ENCODE measurements at places on chromosomes 7 and 10. TPM values are rescaled to one million over a fixed set of nuclear protein-coding genes. Genes with fewer than 3 reads are reported as not detected.

DNA sequence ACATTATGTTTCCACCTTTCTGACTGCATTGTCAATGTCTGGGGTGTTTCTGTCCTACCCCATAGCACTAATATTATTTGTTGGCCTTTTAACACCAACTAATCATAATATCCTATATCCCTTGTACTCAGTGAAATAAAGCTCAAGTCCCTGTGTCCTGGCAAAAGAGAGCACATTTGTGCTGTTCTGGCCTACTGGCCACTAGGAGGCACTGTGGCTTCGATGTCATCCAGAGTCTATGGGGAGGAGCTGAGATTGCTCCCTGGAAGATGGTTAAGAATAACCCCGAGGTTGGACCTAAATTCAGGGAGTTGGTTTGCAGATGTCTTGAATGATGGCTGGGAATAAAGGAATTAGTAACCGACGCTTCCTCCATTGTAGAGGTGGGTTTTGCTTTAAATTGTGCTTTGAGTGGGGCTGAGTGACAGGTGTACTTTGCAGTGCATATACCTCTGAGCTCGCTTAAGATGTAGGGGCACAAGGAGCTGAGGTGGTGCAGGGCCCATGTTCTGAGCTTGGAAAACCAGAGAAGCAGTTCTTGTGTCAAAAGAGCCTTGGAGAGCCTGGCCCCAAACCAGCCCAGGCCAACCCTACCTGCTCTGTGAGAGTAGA is 191.2 kb upstream of the PRSS1 start:
- no peak for DNase-seq

DNA sequence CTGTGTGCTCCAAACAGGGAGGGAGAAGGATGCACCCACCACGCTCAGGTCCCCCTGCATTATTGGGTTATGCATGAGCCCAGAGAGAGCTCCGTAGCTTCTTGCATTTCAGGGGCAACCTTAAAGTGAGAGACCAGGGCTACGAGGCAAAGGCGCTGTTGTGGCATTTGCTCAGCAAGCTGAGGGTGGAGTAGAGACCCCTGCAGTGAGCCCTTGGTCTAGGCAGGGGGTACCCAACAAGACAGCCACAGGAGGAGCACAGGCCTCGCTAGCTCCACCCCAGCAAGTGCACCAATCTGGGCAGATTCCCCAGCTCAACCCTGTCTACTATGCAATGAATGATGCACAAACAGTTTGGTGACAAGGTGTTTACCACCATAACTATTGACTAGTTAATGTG is 198.4 kb downstream of the CALN1 start:
- DNase-seq: no peak

GRCh38 chr10:19944911-19945663 is 128.9 kb downstream of the PLXDC2 start:
- DNase-seq: no peak

DNA sequence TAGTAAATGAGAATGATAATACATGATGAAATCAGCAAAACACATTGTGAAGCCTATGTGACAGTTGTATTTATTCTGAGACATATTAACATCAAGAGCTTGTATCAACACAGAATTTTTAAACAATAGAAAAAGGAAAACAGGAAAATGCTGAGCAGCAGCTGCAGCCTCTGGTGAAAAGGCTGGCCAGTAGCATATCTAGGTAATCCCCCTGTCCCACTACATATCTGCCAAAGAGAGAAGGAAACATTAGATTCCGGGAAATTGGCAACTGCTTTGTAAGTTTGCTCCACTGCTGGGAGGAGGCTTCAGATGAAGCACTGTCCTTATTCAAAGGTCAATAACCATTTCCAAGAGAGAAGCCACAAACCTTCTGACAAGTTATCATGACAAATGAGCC is 89.4 kb downstream of the RALA start:
- no peak for DNase-seq

DNA sequence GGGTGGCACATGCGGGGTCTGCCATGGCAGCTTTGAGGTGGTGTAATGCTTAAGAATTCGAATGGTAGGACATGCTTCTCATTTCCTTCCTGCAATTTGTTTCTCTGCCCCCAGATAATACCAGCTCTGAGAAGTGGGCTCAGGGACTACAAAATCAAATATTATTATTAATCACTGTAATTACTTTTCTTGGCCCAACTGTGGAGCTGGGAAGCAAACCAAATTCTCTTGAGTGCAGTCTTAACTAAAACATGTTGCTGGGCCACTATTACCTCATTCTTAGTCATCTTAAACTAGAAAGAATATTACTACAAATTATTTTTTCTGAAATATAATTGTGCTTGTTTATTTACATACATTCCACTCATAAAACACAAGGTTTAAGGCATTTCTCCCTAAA is 566.7 kb upstream of the NRP1 start:
- DNase-seq: no peak

- no peak for DNase-seq
Observed at GRCh38 chr10:91046869-91047268, 126.0 kb upstream of the ANKRD1 start.

DNA sequence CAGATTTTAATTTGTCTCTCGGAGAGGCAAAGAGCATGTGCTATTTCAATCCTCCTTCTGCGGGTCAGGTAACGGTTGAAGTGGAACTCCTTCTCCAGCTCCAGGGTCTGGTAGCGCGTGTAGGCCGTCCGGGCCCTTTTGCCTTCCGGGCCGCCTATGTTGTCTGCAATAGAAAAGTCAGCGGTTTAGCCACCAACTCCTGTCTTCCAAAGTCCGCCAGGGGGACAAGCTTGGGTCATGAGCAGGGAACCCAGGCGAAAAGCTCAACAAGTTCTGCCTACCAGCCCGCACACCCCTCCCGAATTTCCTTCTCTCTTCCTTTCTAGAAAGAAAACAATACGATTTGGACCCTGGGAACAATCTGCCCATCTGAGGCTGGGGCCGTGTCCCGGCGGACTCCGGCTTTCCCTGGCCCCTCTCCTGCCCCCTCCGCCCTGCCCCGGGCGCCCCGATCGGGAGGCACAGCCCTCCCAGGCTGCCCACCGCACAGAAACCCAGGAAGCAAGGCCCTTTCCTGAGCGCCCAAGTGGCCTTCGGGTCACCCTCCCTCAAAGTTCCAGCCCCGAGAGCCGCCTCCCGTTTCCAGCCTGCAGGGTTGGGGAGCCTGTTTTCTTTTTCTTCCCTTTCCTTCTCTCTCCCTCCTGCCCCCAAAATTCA is 1.4 kb downstream of the HOXA5 start:
- DNase-seq: peak; percentile 74

DNA sequence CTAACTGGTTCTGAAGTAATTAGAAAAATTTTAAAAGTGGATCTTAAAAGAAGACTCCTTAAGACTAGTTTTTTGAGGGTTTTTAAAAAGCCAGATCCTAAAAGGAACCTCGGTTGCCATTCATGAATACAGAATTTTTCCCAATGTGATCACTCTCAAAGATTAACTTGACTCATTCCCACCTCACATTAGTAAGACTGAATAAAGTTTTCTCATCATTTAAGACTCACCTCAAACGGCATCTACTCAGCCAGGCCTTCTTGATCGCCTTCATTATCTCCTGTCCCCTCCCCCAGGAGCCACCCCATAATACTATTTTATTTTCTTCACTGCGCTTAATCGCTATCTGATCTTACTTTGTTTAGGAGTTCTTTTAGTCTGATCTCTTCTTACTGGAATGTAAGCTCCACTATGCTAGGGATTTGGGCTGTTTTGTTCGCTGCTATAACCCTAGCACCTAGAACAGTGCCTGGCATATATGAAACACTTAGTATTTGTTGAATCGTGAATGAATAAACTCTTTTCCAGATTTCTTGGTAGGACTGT is 55.9 kb upstream of the PCGF5 start:
- no peak for DNase-seq

DNA sequence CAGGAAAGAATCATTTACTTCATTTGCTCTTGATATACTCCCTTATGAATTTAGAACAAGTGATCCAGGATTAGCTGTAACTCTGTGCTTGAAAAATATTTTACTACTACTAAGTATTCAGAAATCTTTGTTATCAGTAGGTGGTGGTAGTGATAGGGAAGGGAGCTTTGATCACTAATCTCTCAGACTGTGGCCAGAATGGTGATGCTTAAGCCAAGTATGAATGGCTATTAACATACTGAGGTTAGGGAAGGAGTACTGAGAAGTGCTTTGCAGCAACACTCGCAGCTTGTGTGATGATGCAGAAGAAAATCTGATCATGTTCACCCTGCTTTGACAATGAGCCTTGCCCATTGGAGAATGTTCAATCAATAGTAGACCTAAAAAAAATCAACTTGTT is 29.3 kb downstream of the AP3M1 start:
- DNase-seq: no peak

DNA sequence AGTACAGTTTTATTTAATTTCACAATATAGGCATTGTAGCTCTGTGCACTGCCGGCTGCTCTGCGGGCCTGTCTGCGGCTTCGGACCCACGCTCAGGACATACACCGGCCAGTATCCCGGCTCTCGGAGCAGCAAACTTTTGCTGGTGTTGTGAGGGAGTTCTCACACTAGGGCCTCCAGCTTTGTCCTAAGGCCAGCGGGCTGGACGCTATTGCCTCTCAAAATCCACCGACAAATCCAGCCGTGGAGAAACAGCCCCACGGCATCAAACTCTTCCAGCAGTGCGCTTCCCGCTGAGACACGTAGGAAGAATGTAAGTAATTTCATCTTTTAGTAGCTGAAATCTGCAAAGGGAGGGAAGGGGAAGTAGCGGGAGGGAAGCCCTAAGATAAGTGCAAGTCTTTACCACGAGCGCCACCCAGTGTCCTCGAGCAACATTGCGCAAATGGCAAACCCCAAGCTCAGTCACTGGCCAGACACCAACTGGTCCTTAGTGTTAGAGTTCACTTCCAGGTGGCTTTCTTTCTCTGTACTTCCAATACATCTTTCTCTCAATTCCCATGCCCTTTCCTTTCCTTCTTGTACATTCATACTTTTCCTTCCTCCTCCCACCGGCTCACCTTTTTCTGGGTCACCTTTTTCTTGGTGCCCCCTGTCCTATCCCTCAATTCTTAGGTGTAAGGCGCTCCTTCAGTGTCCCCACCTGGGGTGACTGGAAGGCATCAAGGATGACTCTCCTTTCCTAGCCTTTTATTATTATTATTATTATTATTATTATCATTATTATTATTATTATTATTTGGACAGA is 3.0 kb upstream of the DLX5 start:
- no peak for DNase-seq

DNA sequence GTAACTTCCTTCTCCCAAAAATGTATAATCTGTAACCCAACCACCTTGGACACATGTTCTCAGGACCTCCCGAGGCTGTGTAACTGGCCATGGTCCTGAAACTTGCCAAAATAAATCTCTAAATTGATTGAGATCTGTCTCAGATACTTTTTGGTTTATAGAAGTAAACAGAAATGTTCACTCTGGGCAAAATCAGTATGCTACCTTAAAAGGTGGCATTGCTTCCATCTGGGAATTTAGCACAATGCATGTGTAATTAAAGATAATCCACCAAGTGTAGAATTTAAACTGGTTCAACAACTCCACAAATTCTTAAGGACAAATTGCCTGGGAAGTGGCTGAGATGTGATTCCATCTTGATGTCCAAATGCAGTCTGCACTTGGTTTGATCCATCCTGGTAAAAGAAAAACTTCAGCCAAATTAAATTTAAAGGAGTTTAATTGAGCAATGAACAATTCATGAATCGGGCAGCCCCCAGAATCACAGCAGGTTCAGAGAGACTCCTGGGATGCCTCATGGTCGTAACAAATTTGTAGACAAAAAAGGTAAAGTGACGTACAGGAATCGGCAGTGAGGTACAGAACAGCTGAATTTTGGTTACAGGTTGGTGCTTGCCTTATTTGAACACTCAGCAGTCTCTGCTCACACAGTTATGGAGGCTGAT is 102.6 kb upstream of the PFKP start:
- no peak for DNase-seq

- DNase-seq: no peak
Observed at GRCh38 chr10:119651514-119652360, 557 bp downstream of the BAG3 start.

GRCh38 chr10:110919349-110919931 is at the start of gene SHOC2:
Gene SHOC2, plus strand, starts transcription at chr10:110919604. Its CDS starts 44,755 bp downstream, at chr10:110964359.
- peak; percentile 100 for DNase-seq

DNA sequence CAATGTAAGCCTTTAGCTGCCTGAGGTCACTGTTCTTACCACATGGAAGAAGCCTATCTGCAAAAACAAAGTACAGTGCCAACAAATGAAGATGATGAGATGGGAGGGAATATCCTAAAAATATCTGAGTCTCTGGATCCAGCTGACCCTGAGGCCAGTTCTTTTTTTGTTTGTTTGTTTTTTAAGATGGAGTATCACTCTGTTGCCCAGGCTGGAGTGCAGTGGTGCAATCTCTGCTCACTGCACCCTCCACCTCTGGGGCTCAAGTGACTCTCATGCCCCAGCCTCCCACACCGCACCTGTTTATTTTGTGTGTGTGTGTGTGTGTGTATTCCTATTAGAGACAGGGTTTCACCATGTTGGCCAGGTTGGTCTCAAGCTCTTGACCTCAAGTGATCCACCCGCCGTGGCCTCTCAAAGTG is 44.9 kb downstream of the HYCC1 start:
- DNase-seq: no peak

GRCh38 chr7:39510864-39511354 is 55.3 kb upstream of the YAE1 start:
- no peak for DNase-seq

GRCh38 chr7:135877805-135878204 is 99.4 kb downstream of the MTPN start:
- DNase-seq: no peak

- DNase-seq: no peak
Observed at GRCh38 chr7:55310287-55311025, 54.7 kb upstream of the LANCL2 start.

NUTM2A gene
- 2.9 TPM for total RNA-seq

PPA1 gene
- total RNA-seq: 132 TPM

PLXDC2 gene
- 93.0 TPM for total RNA-seq

PNLIP gene
- not detected for total RNA-seq

CCL26 gene
- not detected for total RNA-seq

LRRC18 gene
- not detected for total RNA-seq

SLC29A4 gene
- 5.6 TPM for total RNA-seq

TCF7L2 gene
- total RNA-seq: 19.2 TPM

ADRB1 gene
- 1.1 TPM for total RNA-seq

PNLIPRP1 gene
- total RNA-seq: not detected

SEC61G gene
- 69.3 TPM for total RNA-seq

KLLN gene
- 0.24 TPM for total RNA-seq

SLC18A3 gene
- not detected for total RNA-seq

Measured in suprapubic skin (tissue), 4 donors.